ENCODE measurements at places on chromosomes 2 and 18. TPM values are rescaled to one million over a fixed set of nuclear protein-coding genes. Genes with fewer than 3 reads are reported as not detected.

The PLA2R1 gene
- 0.88 TPM for total RNA-seq

The IL1F10 gene
- total RNA-seq: not detected

The GALNT5 gene
- total RNA-seq: 1.5 TPM

The OBSL1 gene
- total RNA-seq: 98.6 TPM

The HOXD13 gene
- 5.3 TPM for total RNA-seq

The FRZB gene
- total RNA-seq: not detected

The CXCR4 gene
- total RNA-seq: not detected

The RPRM gene
- 0.75 TPM for total RNA-seq

The GPAT2 gene
- total RNA-seq: not detected

The FZD7 gene
- total RNA-seq: 13.5 TPM

The OST4 gene
- total RNA-seq: 169 TPM

The MGAT4A gene
- 2.5 TPM for total RNA-seq

The PFN4 gene
- total RNA-seq: 1.4 TPM

The TANC1 gene
- 17.0 TPM for total RNA-seq

The MAP4K4 gene
- 80.2 TPM for total RNA-seq

The SULT1C4 gene
- not detected for total RNA-seq

The EMX1 gene
- not detected for total RNA-seq

The ICA1L gene
- total RNA-seq: 5.9 TPM

The CAPN14 gene
- total RNA-seq: 0.98 TPM

The TPRKB gene
- total RNA-seq: 63.8 TPM

The RTTN gene
- total RNA-seq: 9.1 TPM

The EGR4 gene
- 0.05 TPM for total RNA-seq

The C1GALT1C1L gene
- total RNA-seq: 1.1 TPM

The DYNAP gene
- not detected for total RNA-seq

The SALL3 gene
- not detected for total RNA-seq

The OXER1 gene
- total RNA-seq: not detected

The TRAPPC8 gene
- 14.9 TPM for total RNA-seq

The CROCC2 gene
- total RNA-seq: not detected

The TBR1 gene
- not detected for total RNA-seq

The SERPINB13 gene
- total RNA-seq: not detected

The RGPD8 gene
- 6.9 TPM for total RNA-seq

The SNORC gene
- total RNA-seq: 1.1 TPM

The AQP12B gene
- not detected for total RNA-seq

The ARHGAP25 gene
- total RNA-seq: 0.91 TPM

The RBKS gene
- total RNA-seq: 1.2 TPM

The B4GALT6 gene
- total RNA-seq: 8.6 TPM

The RUFY4 gene
- total RNA-seq: not detected

The SLC8A1 gene
- 6.9 TPM for total RNA-seq

The TGIF1 gene
- 67.9 TPM for total RNA-seq

The PHOSPHO2 gene
- 3.0 TPM for total RNA-seq

The CCBE1 gene
- total RNA-seq: 10.1 TPM

The INPP1 gene
- total RNA-seq: 6.6 TPM

The ACTR2 gene
- 46.2 TPM for total RNA-seq

The PCARE gene
- total RNA-seq: not detected

The CCDC68 gene
- total RNA-seq: not detected

The PPM1G gene
- total RNA-seq: 169 TPM

The SERTAD2 gene
- total RNA-seq: 9.2 TPM

The CCDC88A gene
- total RNA-seq: 27.4 TPM

The CHAC2 gene
- 14.1 TPM for total RNA-seq
